ENCODE measurements at places on chromosomes 16 and 17.

- DNase-seq: no peak
Measured at GRCh38 chr16:28528463-28528867, 10.3 kb downstream of the NUPR1 start.

GRCh38 chr17:27245230-27245696 is 48.7 kb upstream of the WSB1 start:
- DNase-seq: peak; percentile 97

- DNase-seq: no peak
Measured at GRCh38 chr16:25081702-25082101, 29.8 kb upstream of the LCMT1 start.

GRCh38 chr17:1203111-1203966 is 23.6 kb upstream of the ABR start:
- peak; percentile 94 for DNase-seq

DNA sequence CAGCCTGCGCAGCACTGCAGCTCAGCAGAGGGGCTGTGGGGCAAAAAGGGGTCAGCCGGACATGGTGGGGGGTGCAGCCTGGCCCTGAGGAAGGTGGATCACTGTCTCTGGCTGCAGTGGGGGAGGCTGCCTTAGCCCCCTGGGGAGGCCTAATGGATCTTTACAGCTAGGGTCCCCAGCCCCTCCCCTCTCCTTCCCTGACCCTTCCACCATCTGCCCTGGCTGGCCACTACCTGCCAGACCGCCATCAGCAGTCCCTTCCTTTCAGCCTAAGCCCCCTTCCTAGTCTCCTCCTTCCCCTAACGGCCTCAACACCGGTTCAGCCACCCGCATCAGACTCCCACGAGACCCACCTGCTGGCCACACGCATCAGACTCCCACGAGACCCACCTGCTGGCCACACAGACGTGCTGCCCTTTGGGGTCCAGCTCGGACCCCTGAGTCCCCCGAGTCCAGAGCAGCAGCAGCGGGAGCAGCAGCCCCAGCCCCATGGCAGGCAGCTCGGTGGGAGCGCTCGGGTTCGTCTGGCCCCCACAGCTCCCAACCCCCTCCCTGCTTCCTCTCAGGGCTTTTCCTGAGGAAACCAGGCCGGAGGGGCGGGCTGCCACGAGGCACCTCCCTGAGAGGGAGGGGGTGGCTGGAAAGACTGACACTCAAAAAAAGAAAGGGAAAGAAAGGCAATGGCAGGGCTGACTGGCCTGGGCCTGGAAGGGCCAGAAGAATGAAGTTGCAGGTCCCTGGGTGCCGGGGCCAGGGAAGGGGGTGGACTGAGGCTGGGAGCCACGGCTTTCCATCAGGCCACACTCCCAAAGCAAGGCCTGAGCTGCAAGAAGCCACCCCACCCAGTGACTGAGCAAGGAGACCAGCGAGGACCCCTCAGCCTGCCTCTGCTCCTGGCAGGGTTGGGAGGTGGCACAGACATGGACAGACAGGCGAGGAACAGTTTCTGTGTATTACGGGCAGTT is at the start of gene SCARF1:
Gene SCARF1 (minus strand): TSS at position 526 of the 965 bp plus-strand sequence. CDS start 35 bp downstream, at position 491.
- no peak for DNase-seq

DNA sequence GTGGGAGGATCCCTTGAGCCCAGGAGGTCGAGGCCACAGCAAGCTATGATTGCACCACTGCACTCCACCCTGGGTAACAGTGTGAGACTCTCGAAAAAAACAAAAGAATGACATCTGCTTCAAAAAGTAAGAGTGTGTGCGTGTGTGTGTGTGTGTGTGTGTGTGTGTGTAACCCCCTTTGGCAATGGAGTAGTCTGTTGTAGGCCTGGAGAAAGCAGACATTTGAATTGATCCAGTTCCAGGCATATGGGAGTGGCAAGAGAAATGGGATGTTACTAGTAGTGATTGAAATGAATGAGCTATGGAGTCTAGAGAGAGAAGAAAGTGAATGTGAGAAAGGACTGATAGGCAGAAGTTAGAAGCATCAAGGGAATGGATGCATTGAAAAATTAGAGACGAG is 9.9 kb downstream of the CASC3 start:
- DNase-seq: no peak

GRCh38 chr17:51373489-51374152 is 113.3 kb downstream of the UTP18 start:
- DNase-seq: no peak

GRCh38 chr17:81906476-81907218 is 4.6 kb downstream of the PCYT2 start:
- DNase-seq: no peak

DNA sequence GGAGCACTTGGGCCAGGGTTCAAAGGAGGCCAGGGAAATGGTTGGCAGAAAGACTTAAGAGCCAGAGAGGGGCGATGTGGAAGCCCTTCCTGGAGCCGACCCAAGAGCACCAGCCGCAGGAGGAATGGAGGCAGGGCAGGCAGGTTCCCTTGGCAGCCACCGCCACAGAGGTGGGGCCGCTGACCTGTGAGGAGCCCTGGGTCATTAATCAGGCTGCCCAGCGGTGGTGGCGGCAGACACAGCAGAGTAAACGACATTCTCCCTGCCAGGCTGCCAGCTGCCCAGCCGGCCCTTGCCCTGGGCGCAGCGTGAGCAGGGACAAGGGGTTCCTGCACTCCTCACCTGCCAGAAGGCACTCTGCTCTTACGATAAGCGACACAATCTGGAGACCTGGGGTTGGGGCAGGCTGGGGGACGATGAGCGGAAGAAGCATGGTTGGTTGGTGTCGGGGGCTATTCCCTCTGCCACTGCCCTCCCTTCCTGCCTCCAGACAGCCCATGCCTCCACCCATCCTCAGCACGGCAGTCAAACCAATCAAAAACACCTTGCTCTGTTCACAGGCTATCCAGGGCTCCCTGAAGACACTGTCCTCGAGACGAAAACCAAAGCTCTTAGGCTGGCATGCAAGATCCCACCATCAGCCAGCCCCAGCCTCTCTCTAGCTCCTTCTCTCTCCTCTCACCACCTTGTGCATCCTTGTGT is 40.9 kb downstream of the PLXDC1 start:
- no peak for DNase-seq

DNA sequence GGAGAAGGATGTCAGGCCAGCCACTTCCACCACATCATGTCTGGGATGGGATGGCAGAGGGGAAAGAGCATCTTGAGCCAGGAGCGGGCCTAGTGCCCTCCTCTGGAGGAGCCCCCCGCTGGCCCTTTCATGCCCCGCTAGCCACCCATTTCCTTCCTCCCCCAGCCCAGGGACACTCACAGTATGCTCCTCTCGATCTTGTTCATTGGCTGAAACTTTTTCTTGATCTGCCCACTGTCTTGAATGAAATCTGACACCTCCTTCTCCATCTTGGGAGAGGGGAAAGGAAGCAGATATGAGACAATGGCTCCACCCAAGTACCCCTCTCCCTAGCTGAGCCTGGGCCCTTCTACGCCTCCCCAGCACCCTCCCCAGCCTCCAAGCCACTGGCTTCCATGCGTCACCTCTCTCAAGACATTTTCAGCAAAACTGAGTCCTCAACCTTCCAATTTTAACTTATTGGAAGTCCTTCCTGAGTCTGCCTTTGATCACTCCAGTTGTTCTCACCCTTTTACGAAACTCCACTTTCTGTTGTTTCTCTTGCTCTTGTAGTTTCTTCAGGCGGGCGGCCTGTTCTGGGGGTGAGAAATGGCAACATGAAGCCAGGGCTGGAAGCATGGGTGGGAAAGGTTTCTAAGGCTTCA is 7.2 kb downstream of the SPAG7 start:
- no peak for DNase-seq

DNA sequence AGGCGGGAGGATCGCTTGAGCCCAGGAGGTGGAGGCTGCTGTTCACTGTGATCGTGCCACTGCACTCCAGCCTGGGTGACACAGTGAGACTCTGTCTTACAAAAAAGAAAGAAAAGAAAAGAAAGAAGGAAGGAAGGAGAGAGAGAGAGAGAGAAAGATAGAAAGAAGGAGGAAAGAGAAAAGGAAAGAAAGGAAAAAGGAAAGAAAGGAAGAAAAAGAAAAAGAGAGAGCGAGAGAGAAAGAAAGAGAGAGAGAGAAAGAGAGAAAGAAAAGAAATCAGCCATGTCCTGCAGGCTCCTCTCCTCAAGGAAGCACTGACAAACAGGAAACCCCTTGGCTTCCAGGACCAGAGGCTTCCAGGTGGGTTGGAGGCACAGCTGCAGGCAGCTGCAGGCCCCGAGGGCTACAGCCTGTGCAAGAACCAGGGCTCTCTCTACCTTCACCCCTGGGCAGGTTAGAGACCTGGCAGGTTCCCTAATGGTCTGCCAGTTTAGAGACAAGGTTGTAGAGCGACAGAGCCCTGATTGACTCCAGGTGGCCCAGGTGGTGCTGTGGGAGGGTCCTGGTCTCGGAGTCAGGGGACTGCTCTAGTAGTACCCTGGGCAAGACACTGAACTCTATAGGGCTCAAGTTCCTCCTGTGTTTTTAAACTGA is 53.8 kb downstream of the PECAM1 start:
- no peak for DNase-seq

- no peak for DNase-seq
Measured at GRCh38 chr17:30230596-30231125, 4.8 kb downstream of the SLC6A4 start.

GRCh38 chr17:38579934-38580333 is 25.8 kb downstream of the SRCIN1 start:
- peak; percentile 93 for DNase-seq

GRCh38 chr16:88298833-88299745 is 83.7 kb upstream of the ZNF469 start:
- no peak for DNase-seq

DNA sequence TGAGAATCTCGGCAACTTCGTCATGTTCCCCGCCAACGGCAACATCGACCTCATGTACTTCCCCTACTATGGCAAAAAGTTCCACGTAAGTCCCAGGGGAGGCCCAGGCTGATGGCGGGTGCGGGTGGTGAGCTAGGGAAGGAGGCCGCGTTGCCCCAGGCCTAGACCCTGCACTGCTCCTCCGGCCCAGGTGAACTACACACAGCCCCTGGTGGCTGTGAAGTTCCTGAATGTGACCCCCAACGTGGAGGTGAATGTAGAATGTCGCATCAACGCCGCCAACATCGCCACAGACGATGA is 4.8 kb downstream of the ATP1B2 start:
- no peak for DNase-seq

GRCh38 chr16:89620406-89620841 is 7.0 kb downstream of the DPEP1 start:
- DNase-seq: no peak

DNA sequence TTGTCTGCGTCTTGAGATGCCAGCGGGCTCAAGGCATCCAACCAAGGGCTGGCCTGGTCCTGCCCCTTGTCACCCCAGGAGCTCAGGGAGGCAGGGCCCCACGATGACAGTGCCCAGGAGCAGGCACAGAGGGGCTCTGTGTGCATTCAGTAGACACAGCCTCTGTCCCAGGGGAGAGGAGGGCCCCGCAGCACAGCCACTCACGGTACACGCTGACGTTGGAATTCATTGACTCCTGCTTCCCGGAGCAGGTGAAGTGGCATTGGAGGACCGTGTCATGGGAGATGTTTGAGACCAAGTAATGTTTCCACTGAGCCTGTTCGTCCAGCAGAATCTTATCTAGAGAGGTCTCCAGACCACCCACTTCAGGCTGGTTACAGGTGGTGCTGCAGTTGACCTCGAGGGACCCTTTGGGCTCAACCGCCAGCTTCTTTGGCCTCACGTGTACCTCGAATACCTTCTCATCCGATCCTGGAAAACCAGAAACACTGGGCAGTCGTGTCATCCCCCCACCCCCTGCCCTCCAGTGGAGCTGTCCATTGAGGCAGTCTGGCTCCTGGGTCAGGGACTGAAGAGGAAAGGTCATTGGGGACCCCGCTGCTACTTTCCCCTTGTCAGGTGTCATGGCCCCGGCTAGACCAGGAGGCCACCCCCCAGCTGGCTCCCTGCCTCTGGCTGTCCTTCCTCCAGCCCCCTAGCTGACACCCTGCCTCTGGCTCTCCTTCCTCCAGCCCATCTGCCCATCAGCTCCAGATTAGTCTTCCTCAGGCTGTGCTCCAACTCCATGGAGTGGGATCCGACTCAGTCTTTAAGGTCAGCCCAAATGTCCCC is 7.0 kb downstream of the PRR29 start:
- no peak for DNase-seq

- no peak for DNase-seq
Measured at GRCh38 chr17:74950207-74950606, 14.5 kb downstream of the OTOP3 start.

- no peak for DNase-seq
Measured at GRCh38 chr16:86568677-86569623, 2.3 kb downstream of the FOXC2 start.

GRCh38 chr17:69913216-69913615 is 161.8 kb upstream of the KCNJ16 start:
- DNase-seq: no peak

- DNase-seq: peak; percentile 14
Measured at GRCh38 chr16:50800074-50800473, 58.2 kb downstream of the CYLD start.

DNA sequence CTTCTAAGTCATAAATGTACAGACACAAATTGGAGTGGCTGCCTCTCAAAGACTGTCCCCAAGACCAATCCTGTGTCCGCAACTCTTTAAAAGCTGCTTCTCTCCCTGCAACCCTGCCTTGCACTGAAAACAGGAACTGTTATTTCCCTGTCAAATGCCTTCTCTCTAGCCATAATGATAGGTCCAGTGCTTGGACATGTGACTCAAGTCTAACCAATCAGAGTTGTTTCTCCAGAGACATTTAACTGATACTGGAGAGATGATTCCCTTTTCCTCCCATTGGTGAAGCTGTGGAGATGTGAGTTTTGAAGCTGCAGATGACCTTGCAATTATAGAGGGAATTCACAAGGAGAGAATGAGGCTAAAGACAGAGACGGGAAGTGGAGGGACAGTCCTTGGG is 253.3 kb upstream of the CDH5 start:
- no peak for DNase-seq

DNA sequence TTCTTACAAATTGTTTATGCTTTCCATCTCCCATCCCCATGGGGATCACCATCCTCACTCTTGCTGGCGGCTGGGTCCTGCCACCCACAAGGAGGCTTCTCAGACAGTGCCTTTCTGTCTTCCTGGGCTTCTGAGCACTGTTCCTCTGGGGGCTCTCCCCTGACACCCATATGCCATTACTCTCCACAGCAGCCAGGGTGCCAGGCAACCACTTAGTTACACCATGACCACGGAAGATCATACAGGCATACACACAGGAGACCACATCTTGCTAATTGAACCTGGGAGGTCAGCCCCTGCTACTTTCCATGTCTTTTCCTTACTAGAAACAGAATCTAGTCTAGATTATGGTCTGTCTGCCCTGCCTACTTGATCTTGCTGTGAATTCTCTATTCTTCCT is 27.7 kb upstream of the HS3ST2 start:
- no peak for DNase-seq
